ENCODE measurements at places on chromosomes 5 and 9.

GRCh38 chr5:147539053-147539452, 29.2 kb upstream of the DPYSL3 start:
- H3K4me1 ChIP-seq: no peaks in the 10 kb centered on the region
- H3K36me3 ChIP-seq: no peaks in the 10 kb centered on the region
- no peak for DNase-seq
- no peak overlapping the region for H3K4me3 ChIP-seq
- no peak overlapping the region for H3K27ac ChIP-seq
- H3K27me3 ChIP-seq: peaks cover 2% of the 10 kb centered on the region

DNA sequence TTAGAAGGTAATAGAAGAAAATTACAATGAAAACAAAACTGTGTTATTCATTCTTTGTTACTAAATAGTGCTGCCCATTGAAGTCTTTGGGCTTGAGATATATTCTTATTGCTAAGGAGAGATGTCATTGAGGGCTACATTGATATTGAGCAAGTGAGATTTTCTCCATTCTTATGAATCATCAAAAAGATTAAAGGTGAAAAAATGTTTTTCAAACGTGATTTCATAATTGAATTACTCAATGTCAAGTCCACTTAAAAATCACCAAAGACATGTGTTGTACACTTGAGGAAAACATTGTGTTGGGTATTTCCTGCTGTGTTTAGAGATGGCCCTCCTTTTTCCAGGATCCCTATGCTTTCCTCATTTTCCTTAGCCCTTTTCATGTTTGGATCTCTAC, 448.1 kb downstream of the NFIB start:
- H3K4me3 ChIP-seq: no peak overlapping the region
- no peak for DNase-seq
- H3K36me3 ChIP-seq: no peaks in the 10 kb centered on the region

DNA sequence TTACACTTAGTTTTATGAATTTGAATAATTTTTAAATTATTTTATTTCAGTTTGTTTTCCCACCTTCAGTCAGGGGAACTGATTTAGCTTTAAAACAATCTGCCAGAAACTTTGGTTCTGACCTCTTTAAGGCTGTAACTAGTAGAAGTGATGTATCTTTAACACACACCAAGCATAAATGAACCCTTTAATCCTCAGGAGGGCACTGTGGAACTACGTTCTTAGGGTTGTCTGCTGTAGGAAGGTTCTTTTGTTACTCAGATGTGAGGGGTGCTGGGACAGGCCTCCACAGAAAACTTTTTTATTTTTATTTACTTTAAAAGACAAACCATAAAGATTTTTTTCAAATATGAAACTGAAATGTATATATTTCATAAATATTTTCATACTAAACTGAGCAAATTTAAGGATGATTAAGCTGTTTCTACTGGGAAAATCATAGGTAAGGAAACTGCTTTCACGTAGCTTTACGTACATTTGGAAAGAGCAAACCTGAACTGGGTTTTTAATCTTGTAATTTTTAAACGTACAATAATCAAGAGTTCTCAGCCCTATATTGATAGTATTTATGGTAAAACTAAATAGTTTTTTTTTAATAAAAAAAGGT, 5.3 kb downstream of the KLF4 start:
- H3K36me3 ChIP-seq: no peaks in the 10 kb centered on the region
- H3K4me3 ChIP-seq: no peak overlapping the region
- H3K27me3 ChIP-seq: peaks cover 37% of the 10 kb centered on the region

DNA sequence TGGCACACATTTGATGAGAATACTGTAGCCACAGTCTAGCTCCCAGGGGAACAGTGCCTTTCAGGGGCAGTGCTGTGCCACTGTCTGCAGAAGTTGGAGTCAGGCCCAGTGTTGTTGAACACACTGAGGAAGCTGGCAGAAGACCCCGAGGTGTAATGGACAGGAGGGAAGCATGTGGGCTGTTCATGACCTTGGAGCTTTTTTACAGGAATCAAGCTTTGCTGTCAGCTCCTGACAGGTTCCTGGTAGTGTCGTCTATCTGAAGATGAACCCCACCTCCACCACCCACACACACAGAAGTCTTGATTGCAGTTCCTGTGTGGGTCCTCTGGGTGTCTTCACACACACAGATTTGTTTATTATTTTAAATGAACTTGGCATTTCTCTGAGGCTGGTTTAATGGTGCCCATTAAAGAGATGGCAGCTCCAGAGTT, 40.3 kb upstream of the TNFAIP8 start:
- peak overlapping the region; percentile 81 for H3K27ac ChIP-seq
- H3K27me3 ChIP-seq: no peaks in the 10 kb centered on the region
- peaks cover 93% of the 10 kb centered on the region for H3K4me1 ChIP-seq
- peaks cover 52% of the 10 kb centered on the region for H3K36me3 ChIP-seq
- DNase-seq: peak; percentile 84

DNA sequence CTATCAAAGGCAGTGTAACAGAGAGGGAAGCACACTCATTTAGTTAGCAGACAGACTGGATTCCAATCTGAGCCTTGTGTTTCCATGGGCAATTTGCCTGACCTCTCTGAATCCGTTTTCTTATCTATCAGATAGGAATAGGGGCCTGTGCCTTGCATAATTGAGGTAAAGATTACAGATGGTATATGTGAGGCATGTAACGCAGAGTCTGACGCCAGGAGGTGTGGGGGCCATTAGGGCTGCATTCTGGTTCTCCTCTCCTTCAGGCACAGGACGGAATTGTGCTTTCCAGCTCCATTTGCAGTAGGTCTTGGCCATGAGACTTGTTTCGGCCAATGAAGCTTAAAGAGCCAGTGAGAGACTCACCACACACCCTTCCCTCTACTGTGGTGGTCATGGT, 97.6 kb downstream of the FRMD3 start:
- H3K27ac ChIP-seq: no peak overlapping the region
- DNase-seq: no peak
- H3K36me3 ChIP-seq: no peaks in the 10 kb centered on the region
- no peaks in the 10 kb centered on the region for H3K4me1 ChIP-seq
- H3K4me3 ChIP-seq: no peak overlapping the region

GRCh38 chr5:76273206-76273885, 129.7 kb upstream of the IQGAP2 start:
- H3K27ac ChIP-seq: no peak overlapping the region
- no peaks in the 10 kb centered on the region for H3K36me3 ChIP-seq
- no peak overlapping the region for H3K4me3 ChIP-seq
- H3K27me3 ChIP-seq: no peaks in the 10 kb centered on the region
- H3K4me1 ChIP-seq: peaks cover 25% of the 10 kb centered on the region

GRCh38 chr5:9339206-9339818, 206.6 kb downstream of the SEMA5A start:
- no peak overlapping the region for H3K4me3 ChIP-seq
- H3K36me3 ChIP-seq: no peaks in the 10 kb centered on the region
- DNase-seq: peak; percentile 6
